Common myeloid progenitor, CD34-positive (primary cell): ENCODE measurements at places on chromosomes 6 and 20.

DNA sequence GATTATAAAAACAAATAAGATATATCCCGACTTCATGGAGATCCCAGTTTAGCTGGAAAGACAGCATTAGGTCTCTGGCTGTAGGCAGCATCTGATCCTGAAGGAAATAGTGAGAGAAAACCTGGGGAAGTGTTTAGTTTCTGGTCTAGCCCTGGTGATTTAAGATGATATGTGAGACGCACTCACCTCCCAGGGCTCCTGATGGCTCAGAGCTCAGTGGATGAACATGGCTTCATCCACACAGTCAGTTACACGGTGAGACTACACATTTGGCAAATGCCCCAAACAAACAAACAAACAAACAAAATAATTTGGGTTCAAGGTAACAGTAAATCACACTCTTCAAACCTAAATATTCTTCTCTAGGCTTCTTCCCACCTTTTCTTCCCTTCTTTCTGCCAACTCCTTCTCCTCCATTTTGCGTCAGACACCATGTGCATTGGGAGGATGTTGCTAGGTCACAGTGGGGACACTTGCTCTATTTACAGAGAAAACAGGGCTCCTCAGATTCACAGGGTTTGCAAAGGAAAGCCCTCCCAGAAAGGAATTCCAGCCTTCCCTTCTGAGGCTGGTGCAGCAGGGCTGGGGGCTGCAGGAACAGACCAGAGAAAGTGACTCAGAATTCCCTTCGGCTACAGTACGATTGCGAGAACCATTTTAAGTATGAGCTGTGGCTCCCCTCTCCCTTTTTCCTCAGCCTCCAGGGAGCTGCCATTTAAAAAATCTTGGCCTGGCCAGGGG is 59.6 kb upstream of the SALL4 start:
- DNase-seq, result no peak

DNA sequence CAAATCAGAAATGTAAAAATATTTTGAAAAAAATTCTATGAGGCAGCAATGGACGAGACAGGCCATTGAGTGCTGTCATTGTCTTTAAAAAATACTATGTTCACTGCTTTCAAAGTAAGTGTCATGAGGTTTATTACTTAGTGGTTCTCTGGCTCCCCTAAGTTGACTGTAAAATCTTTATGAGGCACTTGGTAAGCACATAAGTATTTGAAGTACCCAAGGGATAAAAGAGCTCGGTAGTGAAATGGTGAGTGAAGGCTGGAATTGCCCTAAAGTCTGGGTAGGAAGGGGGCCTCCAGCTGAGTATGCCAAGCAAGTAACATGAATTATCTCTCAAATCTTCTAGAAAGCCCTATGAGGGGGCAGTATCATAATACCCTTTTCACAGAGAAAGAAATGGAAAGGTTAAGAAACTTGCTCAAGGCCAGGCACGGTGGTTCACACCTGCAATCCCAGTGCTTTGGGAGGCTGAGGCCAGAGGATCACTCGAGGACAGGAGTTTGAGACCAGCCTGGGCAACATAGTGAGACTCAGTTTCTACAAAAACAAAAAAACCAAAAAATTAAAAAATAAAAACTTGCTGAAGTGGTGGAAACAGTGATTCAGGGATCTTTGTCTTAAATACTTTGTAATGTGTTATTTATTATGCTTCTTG is 5.5 kb upstream of the CTCFL start:
- DNase-seq, result no peak

- no peak for DNase-seq
Observed at GRCh38 chr6:119209452-119210205, 131.2 kb upstream of the FAM184A start.

- no peak for DNase-seq
Observed at GRCh38 chr6:7532821-7533220, 8.7 kb upstream of the DSP start.
